ENCODE measurements at places on chromosomes 1 and 21.

- DNase-seq = no peak
These were observed 140.8 kb downstream of the FMN2 start for GRCh38 chr1:240232530-240232929.

DNA sequence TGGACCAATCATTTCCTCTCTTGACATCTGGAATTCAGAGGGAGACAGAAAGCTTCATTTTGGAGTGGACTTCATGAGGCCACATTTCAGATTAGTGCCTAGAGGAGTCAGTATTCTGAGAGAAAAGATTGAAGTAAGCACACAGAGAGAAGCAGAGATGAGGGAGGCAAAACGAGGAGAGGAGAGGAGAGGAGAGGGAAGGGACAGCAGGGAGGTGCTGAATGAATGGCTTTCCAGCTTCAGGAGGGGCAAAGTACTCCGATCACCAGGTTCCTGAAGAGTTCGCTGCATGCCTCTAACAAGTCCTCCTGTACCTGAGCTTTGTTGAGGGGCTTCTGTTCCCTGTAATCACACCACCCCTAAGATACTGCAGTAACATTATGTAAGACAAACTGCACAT, 76.0 kb downstream of the NRIP1 start:
- DNase-seq = no peak

GRCh38 chr1:43527111-43527878, 3.4 kb upstream of the PTPRF start:
- no peak for DNase-seq

GRCh38 chr1:225511828-225512381, 84.1 kb upstream of the LBR start:
- DNase-seq = no peak

GRCh38 chr1:158285756-158286241, 3.9 kb upstream of the CD1C start:
- DNase-seq = no peak

DNA sequence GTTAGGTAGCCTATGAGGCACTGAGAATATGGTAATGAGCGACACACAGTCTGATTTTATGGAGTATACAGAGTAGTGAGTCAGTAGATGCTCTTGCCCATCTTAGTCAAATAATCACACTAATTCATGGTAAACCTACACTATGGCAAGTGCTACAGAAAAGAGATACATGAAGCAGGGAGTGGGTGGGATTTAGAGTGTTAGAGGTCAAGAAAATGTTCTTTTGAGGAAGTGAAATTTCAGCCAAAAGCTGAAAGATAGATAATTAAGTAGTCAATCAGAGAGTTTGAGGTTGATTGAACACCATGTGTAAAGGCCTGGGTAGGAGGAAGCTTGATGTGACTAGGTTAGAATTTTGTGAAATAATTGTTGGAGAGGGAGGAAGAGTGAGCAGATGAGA, 14.7 kb downstream of the MDM4 start:
- no peak for DNase-seq

DNA sequence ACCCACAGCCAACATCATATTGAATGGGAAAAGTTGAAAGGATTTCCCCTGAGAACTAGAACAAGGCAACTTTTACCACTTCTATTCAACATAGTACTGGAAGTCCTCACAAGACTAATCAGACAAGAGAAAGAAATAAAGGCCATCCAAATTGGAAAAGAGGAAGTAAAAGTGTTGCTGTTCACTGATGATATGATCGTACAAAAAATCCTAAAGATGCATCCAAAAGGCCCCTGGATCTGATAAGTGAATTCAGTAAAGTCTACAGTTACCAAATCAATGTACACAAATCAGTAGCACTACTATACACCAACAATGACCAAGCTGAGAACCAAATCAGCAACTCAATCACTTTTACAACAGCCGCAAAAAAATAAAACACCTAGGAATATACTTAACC, 28.3 kb downstream of the RAB3GAP2 start:
- no peak for DNase-seq

DNA sequence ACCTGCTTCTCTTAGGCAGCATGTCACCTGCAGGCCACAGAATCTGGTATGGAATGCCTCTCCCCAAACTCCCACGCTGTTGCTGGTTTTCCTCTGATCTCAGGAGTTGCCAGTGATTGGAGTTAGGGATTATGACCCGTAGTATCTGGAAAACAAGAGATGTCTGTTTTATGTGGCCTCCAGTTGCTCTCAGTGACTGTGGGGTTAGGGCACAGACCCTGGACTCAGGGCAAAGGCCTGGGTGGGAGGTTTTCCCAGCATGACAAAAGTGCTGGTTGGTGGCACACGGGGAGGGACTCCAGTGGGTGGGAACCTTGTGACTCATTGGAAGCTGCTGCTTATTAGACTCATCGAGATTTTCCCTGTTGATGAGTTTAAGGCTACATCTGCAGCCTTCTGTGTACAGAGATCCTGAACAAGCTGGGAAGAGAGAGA, at the start of gene NR1I3:
TSS of gene NR1I3 (minus strand) at position 165 of the 435 bp plus-strand sequence. CDS start 1,638 bp downstream, outside the sequence.
- no peak for DNase-seq

GRCh38 chr1:113783254-113784103, 24.2 kb upstream of the PHTF1 start:
- no peak for DNase-seq

- no peak for DNase-seq
These were observed at the start of gene ITPKB for GRCh38 chr1:226738995-226739695. Gene ITPKB (minus strand): TSS chr1:226739282. CDS start chr1:226737458, 1,824 bp downstream.

GRCh38 chr1:54273092-54273794, 73.3 kb downstream of the MRPL37 start:
- DNase-seq = no peak

GRCh38 chr1:245310571-245311531, 156.1 kb downstream of the KIF26B start:
- no peak for DNase-seq

DNA sequence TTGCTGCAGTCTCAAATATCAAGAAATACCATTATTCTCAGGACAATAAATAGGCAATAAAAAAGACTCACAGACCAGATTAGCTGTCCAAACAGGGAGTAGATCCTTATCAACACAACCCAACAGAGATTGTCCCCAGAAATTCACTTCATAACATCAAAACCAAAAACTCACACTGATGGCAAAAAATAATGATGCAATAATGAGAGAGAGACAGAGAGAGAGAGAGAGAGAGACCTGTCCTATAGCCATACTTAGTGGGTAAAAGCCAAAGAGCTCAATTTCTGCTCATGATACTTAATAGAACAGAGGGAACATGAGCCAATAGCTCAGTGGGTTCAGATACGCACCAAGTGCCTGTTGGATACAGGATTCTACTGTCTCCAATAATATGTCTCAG, 244.5 kb downstream of the FAM72C start:
- DNase-seq = no peak

- no peak for DNase-seq
These were observed 53.7 kb upstream of the ZNF326 start for GRCh38 chr1:89941110-89941766.

DNA sequence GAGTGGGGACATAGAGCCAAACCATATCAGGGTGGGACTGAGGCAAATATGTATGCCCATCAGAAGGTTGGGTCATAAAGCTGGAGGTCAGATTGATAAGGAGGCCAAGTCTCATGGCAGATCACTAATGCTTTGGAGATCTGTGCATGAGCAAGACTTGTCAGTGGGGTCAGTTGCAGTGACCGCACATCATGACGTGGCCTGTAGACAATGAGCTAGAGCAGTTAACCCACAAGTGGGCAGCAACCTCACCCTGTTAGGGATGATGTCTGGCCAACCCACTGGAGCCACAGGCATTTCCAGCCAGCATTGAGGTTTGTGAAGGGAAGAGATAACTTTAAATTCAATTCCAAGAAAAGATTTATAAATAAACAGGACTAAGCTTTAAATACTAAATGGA, 66.7 kb downstream of the XCL1 start:
- DNase-seq = no peak

GRCh38 chr1:235416662-235417049, 49.4 kb downstream of the TBCE start:
- no peak for DNase-seq

DNA sequence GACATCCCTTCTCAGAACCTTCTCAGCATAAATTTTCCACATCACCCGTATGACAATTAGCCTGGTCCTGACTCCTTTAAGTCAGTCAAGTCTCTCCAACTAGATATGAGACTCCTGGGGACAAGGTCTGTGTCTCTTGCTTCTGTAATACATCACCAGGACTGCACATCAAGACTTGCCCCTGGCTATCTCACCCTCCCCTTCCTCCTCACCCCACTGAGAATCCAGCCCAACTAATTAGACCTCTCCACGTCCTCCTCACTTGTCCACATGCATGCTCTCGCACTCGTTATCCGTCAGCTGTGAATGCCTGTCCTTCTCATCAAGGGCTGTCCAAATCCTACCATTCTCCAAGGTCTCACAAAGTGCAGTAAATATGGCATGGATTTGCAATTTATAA, 542.8 kb downstream of the PTPRU start:
- DNase-seq = no peak

GRCh38 chr1:91619881-91620280, 119.2 kb downstream of the CDC7 start:
- DNase-seq = no peak

GRCh38 chr1:32256473-32257226, 5.6 kb downstream of the LCK start:
- no peak for DNase-seq

DNA sequence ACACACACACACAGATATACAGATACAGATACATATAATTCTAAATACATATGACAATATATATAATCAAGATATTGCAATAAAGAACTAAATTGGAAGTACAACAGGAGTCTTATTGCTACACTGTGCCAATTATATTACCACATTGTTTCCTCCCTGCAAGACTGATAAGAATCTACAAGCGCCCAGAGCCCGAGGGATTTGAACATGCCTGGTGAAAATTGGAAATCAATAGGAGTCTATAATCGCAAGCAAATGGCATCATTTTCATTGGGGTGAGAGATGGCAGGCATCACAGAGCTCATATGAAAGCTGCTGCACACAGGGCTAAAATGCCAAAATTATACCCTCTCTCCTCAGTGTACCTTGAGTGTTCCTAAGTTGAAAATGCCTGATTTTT, 152.9 kb upstream of the PTBP2 start:
- no peak for DNase-seq

DNA sequence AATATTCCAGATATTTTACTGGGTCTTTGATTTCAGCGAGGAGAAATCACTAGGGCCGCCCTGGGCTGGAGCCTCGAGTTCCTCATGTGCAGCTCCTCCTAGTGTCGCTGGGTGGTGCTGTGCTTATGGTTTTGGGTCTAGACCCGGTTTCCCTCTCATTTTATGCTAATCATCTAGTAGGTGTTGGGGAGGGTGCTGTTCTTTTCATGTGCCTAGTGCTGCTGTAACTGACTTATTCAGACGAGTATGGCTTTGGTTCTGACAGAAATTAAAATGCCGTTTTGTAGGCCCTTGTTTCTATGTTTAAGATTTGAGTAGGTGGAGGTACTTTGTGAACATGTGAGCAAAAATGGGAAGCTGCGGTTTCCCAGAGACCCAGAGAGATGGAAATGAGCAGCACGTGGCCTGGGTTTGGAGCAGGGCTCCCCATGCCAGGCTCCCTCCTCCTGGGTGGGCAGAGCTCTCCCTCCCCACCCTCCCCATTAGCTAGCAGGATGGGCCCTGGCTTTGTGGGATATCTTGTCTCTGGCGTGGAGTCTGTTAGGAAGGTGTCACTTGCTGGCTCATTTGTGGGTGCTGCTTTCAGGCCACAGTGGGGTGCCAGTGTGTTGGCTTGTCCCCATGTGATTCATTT, 74.0 kb upstream of the GPR88 start:
- DNase-seq = no peak

GRCh38 chr1:212188599-212189351, 96.4 kb upstream of the PPP2R5A start:
- DNase-seq = no peak

- DNase-seq = no peak
These were observed 220.5 kb upstream of the B3GALT2 start for GRCh38 chr1:193406901-193407300.

DNA sequence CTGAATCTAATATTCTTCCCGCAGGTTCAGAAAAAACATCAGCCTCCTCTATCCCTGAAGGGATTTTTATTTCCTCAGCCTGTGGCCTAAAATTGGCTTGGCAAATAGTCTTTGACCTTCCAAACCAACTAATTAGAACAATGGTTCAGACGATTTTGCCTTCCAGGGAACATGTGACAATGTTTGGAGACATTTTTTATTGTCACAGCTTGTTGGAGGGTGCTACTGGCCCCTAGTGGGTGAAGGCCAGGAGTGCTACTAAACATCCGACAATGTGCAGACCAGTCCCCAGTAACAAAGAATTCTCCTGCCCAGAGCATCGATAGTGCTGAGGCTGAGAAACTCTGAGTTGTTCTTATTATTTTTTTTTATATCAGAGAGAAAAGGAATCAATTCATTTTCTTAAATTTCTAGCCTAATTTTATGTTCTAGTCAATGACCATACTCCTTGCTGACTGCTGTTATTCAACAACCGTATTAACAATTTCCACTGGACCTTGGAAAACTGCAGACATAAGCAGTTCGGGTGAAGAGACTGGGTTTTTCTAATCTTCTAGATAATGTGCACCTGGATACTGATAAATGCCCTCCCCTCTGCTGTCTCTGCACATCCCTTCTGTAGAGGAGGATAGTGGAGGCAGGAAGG, 280.7 kb downstream of the LMX1A start:
- no peak for DNase-seq

- no peak for DNase-seq
These were observed 8.6 kb upstream of the RASSF5 start for GRCh38 chr1:206498685-206499084.

GRCh38 chr1:198655459-198656121, 16.8 kb downstream of the PTPRC start:
- no peak for DNase-seq

GRCh38 chr1:193070386-193070753, 11.0 kb downstream of the RO60 start:
- no peak for DNase-seq

DNA sequence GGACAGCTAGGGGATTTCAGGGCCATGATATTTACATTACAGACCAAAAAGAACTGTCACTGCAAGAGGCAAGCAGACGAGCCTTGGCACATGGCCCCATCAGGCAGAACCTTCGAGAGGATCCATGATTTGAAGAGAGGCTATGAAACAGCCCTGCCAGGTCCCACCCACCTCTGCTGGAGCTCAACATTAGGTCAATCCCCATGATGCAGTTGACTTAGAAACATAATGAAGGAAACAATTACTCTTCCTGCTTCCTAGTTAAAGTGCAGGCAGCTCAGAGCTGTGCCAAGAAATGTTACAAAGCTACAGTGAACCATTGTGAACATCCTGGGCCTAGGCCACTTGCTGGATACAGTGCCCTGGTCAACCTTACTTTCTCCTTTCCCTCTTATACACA, 41.7 kb upstream of the PTCH2 start:
- DNase-seq = no peak

- no peak for DNase-seq
These were observed 513.2 kb downstream of the COL11A1 start for GRCh38 chr1:102595106-102595505.

DNA sequence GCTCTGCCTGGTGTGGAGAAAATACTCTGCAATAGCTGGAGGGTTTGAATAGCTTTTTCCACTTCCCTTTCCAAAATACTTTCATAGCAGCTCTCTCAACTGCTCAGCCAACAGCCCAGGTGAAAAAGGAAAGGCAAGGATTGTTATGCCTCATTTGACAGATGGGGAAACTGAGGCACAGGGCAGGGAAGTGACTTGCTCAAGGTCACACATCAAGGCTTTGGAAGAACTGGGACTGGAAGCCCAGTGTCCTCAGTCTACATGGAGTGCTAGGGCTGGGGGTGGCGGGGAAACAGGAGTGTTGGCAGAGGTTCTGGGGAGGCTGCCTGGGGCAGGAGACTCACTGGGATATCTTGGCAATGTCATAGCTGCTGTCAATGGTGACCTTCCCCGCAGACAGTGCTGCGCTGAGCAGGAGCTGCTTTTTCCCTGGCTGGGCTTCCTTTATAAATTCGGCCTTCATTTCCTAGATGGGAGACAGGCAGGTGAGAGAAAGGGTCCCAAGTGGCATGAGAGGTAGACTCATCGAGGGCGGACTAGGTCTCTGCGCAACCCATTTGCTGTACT, 4.0 kb downstream of the CHI3L1 start:
- no peak for DNase-seq

Data from stimulated activated CD8-positive, alpha-beta memory T cell treated with anti-CD3 and anti-CD28 coated beads, Interleukin-7, amount 100 ng/mL, for 1 hour (primary cell).